Stimulated activated CD4-positive, alpha-beta T cell treated with anti-CD3 and anti-CD28 coated beads, Interleukin-1b, Interleukin-23, amount 100 ng/mL, for 1 hour (primary cell): ENCODE measurements at places on chromosomes 1 and 21.

GRCh38 chr1:50667710-50668356 lies 244.6 kb upstream of the DMRTA2 start:
- no peak for DNase-seq

GRCh38 chr1:25757846-25758185 lies 42.2 kb upstream of the SELENON start:
- DNase-seq: no peak

DNA sequence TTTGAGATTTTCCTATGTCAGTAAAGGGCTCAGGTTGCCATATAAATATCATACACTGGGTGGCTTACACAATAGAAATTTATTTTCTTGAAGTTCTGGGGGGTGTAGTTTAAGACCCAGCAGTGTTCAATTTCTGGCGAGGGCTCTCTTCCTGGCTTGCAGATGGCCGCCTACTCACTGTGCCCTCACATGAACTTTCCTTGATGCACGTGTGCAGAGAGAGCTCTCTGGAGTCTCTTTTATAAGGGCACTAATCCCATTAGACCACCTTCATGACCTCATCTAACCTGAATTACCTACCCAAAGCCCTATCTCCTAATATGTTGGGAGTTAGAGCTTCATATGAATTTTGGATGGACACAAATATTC lies 21.1 kb downstream of the TMEM51 start:
- DNase-seq: no peak

- DNase-seq: no peak
Measured at GRCh38 chr1:11792106-11792505, 13.7 kb downstream of the MTHFR start.

DNA sequence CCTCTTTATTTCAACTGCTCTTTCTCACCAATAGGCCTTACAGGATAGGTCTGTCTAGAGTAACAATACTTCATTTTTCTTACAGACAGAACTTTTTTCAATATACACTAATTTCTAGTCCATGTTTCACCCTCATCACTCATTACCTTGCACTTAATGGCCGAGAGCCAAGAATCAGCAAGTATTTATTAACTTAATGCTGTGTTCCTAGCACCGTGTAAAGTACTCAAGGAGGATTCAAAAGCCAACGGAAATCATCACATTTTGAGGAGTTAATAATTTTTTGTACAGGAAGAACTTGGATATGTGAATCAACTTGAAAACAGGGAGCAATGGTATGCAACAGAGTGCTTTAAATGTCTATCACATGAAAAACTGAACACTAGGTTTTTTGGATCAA lies 102.0 kb downstream of the PTPN14 start:
- no peak for DNase-seq

DNA sequence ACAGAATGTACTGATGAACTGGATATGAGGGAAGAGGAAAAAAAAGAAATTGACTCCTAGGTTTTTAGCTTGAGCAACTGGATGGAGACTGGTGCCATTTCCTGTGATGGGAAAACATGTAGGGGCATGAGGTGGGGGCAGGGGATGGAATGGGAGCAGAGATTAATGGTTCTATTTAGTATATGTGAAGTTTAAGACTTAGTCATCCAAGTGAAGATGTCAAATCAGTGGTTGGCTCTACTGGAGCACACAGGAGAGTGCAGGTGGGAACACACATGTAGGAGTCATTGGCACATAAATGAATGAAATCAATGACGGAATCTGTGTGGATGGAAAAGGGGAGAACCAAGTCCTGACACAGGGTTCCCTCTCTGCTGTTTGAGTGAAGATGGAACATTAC lies 224.4 kb upstream of the COA6 start:
- no peak for DNase-seq

- no peak for DNase-seq
Measured at GRCh38 chr1:74847715-74848114, 114.8 kb downstream of the TYW3 start.

GRCh38 chr21:44687671-44688070 lies 5.7 kb upstream of the KRTAP12-1 start:
- DNase-seq: no peak

GRCh38 chr1:174768516-174768915 lies 231.2 kb upstream of the CACYBP start:
- DNase-seq: no peak

GRCh38 chr1:12448746-12449177 lies 169.2 kb downstream of the DHRS3 start:
- DNase-seq: no peak

GRCh38 chr1:226064816-226065248 lies 2.3 kb downstream of the H3-3A start:
- no peak for DNase-seq

DNA sequence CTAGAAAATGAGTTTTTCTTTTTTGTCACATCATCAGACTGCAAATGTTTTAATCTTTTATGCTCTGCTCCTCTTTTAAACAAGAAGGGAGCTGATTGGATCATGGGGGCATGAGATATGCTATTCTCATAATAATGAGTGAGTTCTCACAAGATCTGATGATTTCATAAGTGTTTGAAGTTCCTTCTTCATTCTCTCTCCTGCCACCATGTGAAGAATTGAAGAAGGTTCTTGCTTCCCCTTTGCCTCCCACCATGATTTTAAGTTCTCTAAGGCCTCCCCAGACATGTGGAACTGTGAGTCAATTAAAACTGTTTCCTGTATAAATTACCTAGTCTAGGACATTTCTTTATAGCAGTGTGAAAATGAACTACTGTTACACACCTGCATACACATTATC lies 218.2 kb downstream of the NRIP1 start:
- DNase-seq: no peak

DNA sequence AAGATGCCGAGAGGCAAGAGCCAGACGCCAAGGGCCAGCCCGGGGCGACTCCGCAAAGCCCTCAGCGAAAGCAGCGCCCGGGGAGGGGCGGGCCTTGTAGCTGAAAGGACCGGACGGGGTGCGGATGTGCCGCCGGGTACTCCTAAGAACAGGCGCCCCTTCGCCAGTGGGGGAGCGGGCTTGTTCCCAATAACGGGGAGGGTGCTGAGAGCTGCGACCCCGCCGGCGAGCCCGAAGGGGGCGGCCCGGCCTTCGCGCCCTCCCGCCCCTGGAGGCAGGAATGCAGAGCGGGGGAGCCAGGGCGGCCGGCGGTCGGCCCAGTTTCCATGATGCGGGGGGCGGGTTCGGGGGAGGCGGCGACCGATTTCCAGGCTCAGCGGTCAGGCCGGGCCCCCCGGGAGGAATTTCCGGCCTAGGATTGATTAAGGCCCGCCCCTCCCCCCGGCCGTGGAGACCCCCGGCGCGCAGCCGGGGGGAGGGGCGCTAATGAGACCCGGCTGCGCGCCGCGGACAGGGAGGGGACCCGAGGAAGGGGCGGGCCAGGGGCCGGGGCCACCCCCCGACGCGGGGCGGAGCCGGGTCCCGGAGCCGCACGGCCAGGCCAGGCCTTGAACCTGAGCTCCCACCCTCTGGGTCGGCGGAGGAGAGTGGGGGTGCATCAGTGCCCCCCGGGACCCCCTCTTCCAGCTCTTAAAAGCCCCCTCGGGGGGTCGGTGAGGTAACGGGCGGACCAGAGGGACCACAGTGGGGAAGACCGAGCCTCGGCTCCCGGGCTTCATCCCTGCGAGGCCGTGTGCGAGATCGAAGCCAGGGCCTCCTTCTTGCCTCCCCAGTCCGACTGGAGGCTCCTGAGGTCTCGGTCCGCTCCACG lies 898 bp upstream of the TMEM200B start:
- DNase-seq: no peak
